H1 (cell line): ENCODE measurements at places on chromosomes 11 and 22. TPM values are rescaled to one million over a fixed set of nuclear protein-coding genes. Genes with fewer than 3 reads are reported as not detected.

BLID gene
- not detected in 2 replicates for total RNA-seq

SYT13 gene
- total RNA-seq, result 12.3 and 13.2 TPM in 2 replicates

ADAMTS8 gene
- 15.5 and 16.6 TPM in 2 replicates for total RNA-seq

TOMM22 gene
- 125 and 138 TPM in 2 replicates for total RNA-seq

OR5B17 gene
- not detected in 2 replicates for total RNA-seq

CREB3L1 gene
- 12.7 and 13.7 TPM in 2 replicates for total RNA-seq

FLRT1 gene
- 0.28 and 0.42 TPM in 2 replicates for total RNA-seq

ROM1 gene
- total RNA-seq, result 0.55 and 2.2 TPM in 2 replicates

KDELR3 gene
- 7.8 and 7.9 TPM in 2 replicates for total RNA-seq

DNA sequence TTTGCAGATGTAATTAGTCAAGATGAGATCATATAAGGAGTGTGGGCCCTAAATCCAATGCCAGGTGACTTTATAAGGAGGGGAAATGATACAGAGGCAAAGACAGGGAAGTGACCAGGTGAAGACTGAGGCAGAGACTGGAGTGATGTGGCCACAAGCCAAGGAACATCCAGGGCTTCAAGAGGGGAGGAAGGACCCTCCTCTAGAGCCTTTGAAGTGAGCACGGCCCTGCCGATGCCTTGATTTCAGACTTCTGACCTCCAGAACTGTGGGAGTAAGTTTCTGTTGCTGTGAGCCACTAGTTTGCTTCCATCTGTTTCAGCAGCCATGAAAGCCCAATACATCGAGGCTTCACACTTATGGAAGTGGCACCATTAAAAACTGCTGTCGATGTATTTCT is 78.7 kb downstream of the SHANK2 start:
- DNase-seq, result no peak

DNA sequence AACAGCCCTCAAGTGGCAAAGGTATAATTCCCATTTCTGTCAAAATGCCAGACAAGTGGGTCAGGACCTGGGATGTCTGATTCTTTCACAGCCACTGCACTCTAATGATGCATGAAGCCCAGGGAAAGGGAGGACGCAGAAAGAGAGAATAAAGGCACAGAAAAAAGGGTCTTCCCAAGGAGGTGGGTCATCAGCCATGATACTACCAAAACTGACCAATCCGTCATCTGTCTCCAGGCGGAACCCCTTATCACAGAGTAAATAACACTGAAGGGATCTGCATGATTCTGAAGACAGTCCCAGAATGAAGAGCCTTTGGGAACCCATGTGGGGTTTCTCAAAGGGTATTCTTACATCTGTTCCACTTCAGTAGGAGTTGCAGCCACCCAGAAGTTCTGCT is 73.8 kb upstream of the OPCML start:
- no peak for DNase-seq

- no peak for DNase-seq
These were observed 25.5 kb upstream of the HORMAD2 start for GRCh38 chr22:30054764-30055069.

DNA sequence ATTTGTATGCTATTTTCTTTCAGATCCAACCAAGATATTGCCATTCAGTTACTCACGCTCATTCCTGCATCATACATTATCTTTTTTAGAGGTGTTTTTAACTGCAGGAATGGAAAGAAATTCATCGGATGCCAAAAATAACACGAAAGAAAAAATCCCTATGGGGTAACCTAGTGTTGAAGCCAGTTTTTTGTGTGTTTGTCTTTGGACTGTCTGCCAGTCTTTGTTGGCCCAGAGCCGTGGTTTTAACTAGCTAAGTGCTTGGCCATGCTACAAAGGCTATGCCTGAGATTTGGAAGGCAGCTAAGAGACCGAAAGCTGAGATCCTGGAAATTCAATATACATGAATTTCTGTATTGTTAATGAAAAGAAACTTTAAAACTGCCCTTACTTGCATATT is 309.8 kb upstream of the CNTN5 start:
- no peak for DNase-seq

GRCh38 chr11:75069473-75069872 is 27.2 kb downstream of the OR2AT4 start:
- no peak for DNase-seq

DNA sequence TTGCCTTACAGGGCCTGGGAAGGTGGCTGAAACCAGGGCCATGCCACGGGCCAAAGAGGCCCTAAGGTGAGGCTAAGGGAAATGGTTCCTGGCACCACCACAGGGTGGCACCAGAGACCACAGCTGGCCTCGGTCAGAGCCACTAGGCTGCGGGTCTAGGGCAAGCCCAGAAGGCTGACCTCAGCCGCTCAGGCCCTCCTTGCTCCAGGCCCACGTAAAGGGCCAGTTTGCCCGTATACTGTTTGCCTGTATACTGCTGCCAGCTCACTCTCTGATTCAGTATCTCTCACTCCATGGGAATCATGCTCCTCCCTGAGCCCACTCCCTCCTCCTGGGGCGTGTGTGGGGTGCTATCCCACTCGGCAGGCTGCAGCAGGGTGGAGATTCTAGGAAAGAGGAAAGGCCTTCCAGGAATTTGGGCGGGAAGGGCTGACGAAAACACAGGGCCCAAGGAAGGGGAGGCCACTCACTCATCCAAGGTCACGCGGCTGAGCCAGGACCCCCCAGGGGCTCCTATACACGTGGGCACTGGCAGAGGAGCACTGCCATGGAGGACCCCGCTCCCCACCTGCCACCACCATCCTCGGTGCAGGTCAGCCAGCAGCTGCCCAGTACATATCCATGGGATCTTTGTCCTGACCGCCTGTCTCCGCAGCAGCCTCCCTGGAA is 62.4 kb downstream of the NECTIN1 start:
- peak; percentile 69 for DNase-seq

DNA sequence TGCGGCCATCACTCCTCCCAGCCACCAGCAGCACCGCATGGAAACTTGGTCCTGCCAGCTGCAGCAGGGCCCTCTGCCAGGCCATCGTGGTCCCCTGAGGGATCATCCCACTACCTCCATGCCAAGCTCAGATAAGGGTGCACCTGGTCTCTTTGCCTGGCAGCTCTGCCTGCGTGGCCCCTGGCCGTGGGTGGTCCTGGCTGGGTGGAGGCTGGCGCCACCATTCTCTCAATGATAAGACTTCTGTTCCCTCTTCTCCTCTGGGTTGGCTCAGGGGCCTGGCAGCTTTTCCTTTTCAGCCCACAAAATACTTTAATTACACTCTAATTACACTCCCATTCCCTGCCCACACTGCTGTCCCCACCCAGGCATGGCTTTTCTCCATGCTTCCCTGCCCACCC is 26.8 kb upstream of the TSKU start:
- no peak for DNase-seq

- peak; percentile 41 for DNase-seq
These were observed 10.7 kb downstream of the NDUFV1 start for GRCh38 chr11:67617243-67617953.

DNA sequence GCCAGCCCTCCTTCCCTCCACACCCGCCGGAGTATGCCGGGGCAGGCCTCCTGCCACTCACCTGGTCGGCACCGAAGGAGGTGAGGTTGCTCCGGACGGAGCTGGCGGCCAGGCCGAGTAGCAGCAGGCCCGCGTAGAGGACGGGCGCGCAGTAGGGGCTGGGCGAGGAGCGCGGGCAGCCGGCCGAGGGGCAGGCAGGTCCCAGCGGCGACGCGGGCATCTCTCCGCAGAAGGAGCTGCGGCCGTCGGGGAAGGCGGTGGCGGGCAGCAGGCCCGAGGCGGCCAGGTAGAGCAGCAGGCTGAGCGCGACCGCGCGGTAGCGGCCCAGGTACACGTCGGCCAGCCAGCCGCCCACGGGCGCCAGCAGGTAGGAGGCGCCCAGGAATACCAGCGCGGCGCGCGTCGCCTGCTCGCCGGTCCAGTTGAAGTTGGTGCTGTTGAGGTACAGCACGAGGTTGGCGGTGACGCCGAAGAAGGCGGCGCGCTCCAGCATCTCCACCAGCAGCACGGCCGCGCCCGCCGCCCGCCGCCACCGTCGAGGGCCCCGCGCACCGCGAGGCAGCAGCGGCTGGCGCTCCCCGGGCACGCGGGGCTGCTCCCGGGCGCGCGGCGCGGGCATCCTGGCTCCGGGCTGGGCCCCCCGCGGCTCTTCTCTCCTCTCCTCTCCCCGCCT is 907 bp downstream of the SLC15A3 start:
- DNase-seq, result peak; percentile 71

GRCh38 chr11:133697161-133697560 is 148.2 kb downstream of the SPATA19 start:
- no peak for DNase-seq

DNA sequence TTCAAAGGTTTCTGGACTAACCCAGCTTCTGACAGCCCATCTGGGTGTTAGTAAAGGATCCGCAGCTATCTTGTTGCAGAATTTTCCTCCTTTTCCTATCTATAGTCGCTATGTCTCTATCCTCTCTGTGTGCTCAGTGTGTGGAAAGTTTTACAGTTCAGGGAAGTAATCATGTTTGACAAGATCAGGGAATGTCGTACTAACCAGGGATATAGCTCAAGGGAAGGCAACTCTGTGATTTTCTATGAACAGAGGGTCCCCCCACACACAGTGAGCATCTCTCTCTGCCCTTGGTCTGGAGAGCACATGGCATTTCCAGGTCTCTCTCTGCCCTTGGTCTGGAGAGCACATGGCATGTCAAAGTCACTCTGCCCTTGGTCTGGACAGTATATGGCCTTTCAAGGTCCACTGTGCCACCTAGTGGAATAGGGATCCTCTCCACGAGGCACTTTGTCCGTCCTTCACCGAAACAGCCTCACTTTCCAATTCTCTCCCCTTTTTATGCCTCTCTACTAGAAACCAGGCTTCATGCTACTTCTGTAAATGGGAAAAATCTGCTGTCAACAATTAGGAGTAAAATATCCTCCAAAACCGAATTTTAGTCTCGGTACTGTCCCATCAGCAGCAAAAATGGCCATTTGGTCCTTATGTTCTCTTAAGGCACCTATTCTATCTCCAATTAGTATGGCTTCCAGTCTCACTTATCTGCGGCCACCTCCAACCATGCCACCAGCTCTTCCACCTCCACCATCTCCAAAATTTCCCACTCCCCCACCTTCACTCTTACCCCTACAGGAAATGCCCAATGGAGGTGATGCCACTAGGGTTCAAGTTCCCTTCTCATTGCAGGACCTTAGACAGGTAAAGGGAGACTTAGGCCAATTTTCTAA is 88.7 kb downstream of the IGLL5 start:
- no peak for DNase-seq

DNA sequence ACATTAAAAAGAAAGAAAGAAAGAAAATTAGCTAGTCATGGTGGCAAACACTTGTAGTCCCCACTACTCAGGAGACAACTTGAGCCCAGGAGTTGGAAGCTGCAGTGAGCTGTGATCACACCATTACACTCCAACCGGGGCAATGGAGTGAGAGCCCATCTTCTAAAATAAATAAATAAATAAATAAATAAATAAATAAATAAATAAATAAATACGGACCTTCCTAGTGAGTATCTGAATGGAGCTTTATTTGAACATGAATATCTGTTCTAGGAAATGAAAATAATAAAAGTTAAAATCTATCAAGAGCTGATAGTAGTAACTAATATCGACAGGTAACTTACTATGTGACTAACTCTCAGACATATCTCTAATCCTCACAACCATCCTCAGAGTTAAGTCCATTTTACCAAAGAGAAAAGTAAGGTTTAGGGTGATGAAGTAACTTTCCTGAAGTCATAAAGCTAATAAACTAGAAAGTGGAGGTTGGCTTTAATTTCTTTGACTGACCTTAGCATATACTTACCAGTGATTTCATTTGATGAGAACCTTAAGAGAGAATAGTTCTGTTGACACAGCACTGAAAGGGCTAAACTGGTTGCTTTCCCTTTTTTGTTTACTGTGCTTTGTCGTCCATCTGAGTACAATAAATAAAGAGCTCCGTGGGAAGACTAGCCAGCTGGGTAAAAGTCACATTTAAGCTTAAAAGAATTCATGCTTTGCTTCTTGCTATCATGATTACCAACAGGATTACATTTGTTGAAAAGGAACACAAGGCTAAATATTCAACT is 22.4 kb downstream of the ENTHD1 start:
- no peak for DNase-seq

DNA sequence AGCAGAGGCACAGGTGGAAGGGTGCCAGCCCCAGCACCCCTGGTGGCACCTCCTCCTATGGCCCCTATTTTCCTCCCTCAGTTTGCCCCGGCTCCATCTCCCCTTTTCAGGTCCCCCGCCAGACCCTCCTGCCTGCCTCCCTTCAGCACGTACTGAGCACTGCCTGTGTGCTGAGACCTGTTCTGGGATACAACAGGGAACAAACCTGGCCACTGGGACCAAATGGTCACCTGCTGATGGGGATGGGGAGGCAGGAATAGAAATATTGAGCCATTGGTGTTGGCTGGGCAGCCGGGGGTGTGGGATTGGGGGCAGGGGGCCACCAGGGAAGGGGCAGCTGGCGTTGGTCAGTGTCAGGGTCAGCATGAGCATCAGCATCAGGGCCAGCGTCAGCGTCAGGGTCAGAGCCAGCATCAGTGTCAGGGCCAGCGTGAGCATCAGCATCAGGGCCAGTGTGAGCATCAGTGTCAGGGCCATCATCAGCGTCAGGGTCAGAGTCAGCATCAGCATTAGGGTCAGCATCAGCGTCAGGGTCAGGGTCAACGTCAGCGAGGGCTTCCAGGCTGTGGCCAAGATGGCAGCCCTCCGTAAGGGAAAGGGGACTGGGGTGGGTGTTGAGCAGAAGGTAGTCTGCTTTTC is 7.5 kb downstream of the ZNF74 start:
- DNase-seq, result no peak

DNA sequence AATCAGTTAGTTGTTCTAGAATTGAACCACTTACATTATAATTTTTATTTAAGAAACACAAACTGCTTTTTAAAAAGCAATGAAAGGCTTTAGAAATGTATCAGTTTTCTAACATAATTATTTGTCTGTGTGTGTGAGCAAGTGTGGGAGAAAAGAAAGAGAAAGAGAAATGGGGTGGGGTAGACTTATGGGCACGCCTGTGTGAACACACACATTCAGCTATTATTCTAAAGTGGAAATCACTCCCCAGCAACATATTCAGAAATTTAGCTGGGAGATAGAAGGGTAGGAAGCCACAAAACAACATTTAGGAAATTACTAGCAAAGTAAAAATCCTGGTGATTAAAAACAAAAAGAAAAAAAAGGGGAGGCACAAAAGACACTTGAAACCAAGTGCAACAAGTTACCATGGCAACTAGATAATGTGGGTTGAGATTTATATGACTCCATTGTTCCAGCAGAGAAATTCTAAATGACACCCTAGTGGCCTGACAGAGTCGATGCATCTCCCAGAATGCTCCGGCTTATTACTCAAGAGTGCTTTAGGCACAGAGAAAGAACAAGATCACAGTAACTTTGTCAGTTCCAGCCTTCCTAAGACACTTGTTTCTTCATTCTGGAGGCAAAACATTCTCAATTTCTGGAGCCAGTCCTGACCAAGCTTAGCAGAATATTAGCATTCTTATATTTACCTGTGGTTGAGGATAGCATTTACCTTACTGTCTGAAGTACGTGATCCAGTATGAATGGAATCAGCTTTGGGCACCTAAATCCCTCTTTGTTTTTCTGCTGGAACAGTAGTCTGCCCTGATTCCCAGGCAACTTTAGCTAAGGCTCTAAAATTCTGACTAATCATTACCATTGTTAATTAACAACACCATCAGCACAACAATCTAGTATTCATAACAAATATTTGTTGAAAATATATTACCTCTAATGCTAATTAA is 444.4 kb downstream of the DLG2 start:
- no peak for DNase-seq

GRCh38 chr22:17228725-17229126 is 9.5 kb upstream of the ADA2 start:
- no peak for DNase-seq

GRCh38 chr11:131253656-131254151 is 116.7 kb upstream of the NTM start:
- peak; percentile 52 for DNase-seq
